ENCODE measurements at places on chromosomes 7 and 10.

- DNase-seq, result no peak
These were observed 113.4 kb downstream of the SEM1 start for GRCh38 chr7:96596120-96596826.

GRCh38 chr10:85919491-85920021 is 447.0 kb downstream of the GRID1 start:
- no peak for DNase-seq

- peak; percentile 35 for DNase-seq
These were observed 30.5 kb upstream of the SLC18A3 start for GRCh38 chr10:49579621-49580020.

DNA sequence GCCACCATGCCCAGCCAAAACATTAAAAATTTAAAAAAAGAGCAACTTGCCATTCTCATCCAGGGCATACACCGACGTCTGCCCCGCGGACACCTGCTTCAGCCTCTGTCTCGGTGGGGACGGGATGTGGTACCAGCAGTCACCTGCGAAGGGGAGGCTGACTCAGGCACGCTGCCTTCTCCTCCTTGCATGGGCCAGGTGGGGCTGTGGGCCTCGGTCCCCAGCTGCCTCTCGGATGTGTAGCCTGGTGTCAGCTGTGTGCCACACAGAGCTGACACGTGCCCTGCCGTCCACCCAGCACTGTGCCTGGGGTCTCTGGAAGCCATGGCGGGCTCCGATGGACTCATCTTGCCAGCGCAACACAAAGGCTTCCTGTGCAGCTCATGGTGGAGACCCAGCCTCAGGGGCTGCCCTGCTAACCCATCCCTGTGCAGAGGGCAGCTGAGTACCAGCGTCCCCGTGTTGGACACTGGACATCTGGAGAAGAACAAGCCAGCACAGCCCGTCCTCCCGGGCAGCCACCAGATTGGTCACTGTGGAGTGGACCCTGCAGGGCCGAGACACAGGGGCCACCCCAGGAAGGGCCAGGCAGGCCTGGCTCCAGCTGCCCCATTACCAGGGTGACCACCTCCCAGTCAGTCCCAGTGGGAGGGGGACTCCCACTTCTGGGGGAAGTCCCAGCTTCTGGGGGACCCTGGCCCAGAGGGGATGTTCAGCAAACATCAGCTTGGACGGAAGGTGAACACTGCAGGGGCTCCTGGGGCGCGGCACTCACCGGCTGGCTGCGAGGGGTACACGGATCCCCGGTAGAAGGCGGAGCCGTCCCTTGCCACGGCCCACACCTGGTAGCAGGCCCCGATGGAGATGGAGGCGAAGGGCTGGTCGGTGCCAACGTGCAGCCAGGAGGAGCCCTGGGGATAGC is 10.6 kb downstream of the BHLHA15 start:
- DNase-seq, result no peak

GRCh38 chr10:33487014-33487776 is 152.7 kb upstream of the NRP1 start:
- DNase-seq, result peak; percentile 26

DNA sequence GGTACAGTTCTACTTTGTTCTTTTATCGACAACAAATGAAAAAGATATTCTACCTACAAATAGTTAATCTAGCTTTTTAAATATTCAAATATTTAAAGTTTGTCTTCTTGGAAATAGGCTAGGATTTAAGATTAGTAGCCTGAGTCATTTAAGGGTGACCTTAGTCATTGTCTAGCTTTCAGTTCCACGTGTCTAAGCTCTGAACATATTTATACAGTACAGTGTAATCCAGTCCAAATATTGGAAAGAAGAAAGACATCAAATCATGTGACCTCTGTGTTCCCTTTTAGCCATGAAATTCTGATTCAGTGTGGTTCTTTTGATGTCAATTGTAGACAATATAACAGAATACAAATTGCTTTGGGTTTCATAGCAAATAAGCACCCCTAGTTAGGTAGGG is 121.1 kb downstream of the MALRD1 start:
- no peak for DNase-seq

GRCh38 chr7:14936554-14936953 is 34.0 kb upstream of the DGKB start:
- DNase-seq, result peak; percentile 39

DNA sequence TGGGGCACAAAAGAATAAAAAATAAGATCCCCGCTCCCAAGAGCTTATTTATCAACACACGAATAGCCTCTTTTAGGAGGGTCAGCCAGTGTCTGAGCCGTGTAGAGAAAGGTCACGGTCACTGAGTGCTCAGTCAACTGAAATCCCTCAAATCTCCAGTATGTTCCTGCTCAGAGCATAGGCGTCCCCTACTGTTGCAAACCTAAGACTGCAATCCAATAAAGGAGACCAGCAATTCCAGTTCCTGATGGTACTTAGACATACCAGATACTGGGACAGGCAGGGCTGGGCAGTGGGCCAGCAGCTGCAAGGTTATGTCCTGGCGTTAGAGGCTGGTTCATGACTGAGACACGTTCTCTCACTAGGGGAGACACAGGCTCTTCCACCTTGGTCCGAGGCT is 93.6 kb downstream of the CACNB2 start:
- DNase-seq, result no peak

DNA sequence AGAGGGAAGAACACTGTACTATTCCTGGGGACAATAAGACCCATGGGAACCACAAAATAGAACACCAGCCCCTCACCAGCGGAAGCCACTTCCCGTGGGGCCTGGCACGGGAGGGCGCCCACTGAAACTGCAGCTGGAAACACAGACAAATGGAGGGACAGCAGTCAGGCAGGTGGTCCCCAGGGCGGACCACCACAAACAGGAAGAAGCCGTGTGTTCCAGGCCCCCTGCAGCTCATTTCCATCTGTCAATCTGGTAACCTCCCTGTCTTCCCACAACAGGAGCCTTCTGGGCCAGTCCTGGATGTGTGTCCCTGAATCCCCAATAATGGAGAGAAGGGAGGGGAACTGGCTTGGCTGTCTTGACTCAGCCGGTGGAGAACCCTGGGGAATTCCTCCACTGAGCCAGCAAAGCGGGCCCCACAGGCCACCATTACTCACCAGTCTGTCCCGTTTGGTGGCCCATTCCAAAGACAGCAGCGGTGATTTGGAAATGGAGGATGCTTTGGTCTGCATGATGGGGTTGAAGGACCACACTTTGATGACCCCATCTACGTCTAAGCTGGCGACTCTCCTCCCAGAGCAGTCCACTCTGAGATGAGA is 16.7 kb downstream of the WDR91 start:
- DNase-seq, result peak; percentile 39

DNA sequence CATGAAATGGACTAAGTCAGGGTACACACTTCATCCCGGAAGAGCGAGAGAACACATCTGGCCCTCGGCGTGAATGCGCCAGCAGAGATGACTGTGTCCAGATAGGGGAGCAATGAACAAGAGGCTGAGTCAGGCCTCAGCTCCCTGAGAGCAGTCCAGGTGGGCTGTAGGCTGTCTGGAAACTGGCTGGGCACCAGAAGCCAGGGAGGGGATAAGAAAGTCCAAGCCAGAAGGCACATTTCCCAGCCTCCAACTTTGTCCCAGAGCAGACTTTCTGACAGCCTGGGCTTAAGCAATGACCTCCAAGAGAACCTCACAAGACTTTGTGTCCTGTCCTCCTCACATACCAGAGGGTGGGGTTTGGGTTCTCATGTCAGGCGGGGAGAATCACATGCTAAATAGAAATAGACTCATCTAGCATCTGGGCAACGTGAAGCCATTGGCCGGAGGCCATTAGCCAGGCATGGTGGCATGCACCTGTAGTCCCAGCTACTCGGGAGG is 157.2 kb downstream of the ARHGAP12 start:
- peak; percentile 79 for DNase-seq

Data from AG20443 (cell line).